ENCODE measurements at places on chromosomes 2 and 18.

DNA sequence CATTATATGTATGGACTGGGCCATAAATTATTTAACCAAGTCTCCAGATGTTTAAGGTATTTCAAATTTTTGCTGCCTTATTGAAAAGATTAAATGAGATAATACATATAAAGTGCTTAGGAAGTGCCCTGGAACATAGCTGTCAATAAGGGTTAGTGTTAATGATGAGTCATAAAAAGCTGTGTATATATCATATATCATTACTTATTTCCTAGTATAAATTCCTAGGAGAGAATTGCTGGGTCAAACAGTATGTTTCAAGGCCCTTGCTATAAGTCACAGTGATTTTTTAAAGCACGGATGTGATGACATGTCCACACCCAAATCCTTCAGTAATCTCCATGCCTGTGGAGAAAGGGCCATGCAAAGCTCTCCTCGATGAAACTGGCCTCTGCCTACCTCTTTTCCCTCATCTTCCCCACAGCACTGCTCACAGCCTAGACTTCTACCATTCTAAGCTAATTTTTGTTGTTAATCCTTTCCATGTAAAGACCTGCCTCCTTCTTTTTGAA, 8.5 kb downstream of the ZNF2 start:
- DNase-seq = no peak

DNA sequence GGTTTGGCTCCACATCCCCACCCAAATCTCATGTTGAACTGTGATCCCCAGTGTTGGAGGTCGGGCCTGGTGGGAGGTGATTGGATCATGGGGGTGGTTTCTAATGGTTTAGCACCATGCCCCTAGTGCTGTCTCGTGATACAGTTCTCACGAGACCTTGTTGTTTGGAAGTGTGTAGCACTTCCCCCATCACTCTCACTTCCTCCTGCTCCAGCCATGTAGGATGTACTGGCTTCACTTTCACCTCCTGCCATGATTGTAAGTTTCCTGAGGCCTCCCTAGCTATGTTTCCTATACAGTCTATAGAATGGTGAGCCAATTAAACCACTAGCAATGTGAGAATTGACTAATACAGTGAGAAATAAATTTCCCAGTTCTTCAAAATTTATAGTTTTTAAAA, 325.9 kb downstream of the FSIP2 start:
- no peak for DNase-seq

DNA sequence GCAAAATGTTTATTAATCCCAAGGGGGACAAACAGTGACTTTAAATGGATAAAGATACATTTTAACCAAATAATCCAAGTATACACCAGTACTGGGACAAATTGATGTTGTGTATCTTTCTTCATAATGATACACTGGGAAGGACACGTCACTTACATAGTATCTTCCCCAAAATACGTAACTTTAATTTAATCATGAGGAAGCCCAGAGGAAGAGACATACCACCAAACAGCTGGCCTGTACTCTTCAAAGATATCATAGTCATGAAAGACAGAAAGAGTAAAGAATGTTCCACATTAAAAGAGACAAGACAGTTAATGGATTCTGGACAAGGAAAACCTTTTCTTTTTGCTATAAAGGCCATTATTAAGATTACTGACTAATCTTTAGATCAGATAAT, 37.1 kb downstream of the AGFG1 start:
- no peak for DNase-seq

DNA sequence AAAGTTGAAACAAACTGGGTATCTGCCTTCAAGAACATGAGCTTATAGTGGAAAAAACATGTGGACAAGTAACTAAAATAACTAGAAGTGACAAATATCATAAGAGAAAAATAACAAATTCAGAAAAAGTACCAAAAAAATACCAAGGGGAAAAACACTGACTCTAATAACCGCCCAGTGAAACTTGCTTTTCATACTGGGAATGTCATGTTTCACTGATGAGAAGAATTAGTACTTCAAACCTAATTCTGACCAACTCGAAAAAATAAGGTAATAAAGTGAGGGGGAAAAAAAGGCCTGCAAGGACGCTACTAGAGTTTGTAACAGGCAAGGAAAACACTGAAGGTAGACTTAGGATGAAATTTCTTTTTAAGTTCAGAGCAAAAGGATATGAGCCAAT, 83.6 kb downstream of the RTTN start:
- DNase-seq = no peak

DNA sequence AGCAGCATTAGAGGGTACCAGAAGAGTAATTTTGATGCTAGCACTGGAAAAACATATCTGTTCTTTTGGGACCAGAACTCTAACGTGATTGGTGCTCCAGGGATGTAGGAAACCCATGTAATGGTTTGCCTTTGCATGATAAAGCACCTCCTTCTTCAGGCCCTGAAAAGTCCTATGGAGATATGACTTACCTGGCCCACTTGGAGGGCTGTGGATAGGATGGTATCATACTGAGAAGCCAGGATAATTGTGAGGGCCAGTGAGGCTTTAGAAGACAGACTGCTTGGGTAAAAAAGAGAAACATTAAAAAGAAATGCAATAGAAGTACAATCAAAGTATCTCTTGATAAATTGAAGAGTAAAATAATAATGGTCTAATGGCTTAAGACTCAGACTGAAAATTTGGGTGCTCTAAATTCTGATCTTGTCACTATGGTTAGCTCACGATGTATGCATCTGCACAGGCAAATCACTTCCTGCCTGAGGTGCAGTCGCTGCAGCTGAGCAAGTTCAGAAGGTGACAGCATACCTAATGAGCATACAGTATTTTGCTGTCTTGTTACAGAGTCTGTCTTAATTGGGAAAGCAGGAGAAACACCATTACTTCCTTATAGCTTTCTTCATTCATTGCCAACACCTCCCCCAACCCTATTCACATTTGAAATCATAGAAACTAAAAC, 371.5 kb downstream of the NUP35 start:
- DNase-seq = no peak

- no peak for DNase-seq
Measured at GRCh38 chr2:164260506-164260905, 360.8 kb downstream of the GRB14 start.

DNA sequence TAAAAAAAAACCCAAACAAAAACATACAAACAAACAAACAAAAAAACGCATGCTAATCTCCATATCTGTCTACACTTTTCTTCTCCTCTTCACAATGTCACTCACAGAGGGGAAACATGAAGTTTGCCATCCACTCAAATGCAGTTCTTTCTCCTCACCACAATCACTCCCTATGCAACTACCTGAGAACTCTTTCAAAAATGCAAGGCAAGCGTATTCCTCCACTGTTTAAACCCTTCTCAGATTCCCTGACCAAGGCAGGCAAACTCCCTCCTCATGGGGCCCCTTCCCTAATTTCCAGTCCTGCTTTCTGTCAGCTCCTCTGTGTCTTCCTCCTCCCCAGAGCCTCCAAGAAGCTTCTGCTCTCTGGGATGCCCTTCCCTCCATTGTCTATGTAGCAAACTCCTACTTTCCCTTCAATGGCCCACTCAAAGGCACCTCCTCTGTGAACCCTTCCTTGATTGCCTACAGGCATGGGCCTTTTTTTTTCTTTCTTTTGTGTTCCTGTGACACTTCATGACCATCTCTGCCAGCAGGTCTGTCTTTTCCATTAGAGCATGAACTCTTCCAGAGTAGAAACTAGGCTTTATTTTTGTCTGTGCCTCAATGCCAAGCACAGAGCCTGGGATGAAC, 143.8 kb upstream of the SLC1A4 start:
- no peak for DNase-seq

DNA sequence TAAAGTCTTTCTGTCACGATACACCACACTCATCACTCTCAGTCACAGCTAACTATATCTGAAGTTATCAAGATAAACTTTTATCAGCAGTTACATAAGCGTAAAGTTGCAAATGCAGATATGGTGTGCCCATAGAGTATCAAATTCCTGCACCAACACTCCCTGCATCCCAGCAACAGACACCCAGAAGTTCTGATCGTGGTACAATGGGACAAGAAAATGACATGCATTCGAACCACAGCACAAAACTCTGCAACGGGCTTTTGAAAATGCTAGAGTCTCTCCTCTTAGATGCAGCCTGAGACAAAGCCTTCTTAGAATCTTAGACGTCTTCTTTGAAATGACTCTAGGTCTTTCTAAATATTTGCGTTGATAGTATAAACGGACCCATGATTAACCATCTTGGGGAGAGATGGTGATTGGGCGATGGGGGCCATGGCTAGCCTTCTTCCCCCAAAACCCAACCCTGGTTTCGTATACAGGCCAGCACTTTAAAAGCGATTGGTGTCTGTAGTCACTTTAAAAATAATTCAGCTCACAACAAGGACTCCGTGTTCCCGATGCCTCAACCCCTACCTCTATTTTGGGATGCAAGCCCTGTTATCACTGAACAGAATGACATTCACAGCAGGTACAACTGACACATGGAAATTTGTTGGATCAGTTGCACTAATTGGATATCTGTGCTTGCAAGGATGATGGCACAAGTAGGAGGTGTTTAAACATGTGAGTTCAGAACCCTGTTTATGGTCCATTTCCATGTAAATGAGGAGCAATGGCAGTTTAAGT, 286.6 kb downstream of the MYT1L start:
- no peak for DNase-seq

DNA sequence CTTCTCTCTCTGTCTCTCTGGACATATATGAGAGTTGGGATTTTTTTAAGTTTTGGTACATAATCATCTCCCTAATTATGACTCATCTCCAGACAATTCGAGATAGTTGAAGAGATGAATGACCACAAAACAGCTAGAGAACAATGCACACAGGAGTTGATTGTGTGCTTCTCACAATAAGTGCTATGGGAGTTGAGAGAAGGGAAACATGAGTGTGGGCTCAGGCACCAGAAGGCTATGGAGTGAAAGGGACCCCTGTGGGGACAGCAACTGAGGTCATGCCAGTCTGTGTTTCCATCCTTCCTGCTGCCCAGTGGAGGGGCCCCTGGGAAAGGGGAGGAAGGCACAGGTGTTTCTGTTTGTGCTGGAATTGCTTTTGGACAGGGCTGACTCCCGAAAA, 6.5 kb upstream of the YWHAQ start:
- DNase-seq = no peak

- no peak for DNase-seq
Measured at GRCh38 chr2:63742580-63742976, 99.1 kb upstream of the UGP2 start.

GRCh38 chr2:42048299-42049220, 739 bp downstream of the PKDCC start:
- no peak for DNase-seq

DNA sequence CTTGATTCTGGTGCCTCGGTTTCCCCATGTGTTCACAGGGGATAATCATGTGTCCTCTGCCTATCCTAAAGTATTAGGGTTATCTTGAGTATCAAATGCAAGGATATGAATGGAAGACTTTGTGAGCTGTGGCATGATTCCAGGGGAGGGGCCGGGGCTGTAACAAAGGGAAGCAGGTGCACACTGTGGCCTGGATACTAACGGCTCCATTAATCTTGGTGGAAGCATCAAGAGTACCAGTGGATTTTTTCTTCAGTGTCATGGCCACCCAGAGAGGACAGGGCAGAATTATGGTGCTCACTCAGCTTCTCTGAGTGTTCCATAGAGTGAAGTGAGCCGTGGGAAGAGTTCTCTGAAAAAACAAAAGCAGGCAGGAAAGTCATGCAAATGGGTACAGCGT, 320.1 kb downstream of the ALK start:
- DNase-seq = no peak

- no peak for DNase-seq
Measured at GRCh38 chr2:26002632-26003310, 20.5 kb upstream of the KIF3C start.

GRCh38 chr2:159933727-159934049, 128.7 kb downstream of the PLA2R1 start:
- no peak for DNase-seq

- DNase-seq = peak; percentile 92
Measured at GRCh38 chr2:74529357-74530238, at the start of the genes AUP1 and HTRA2. TSS of gene AUP1 (minus strand) at chr2:74529706. CDS start at chr2:74529629, 77 bp downstream. TSS of gene HTRA2 (plus strand) at chr2:74529933. CDS start at chr2:74530007, 74 bp downstream.

DNA sequence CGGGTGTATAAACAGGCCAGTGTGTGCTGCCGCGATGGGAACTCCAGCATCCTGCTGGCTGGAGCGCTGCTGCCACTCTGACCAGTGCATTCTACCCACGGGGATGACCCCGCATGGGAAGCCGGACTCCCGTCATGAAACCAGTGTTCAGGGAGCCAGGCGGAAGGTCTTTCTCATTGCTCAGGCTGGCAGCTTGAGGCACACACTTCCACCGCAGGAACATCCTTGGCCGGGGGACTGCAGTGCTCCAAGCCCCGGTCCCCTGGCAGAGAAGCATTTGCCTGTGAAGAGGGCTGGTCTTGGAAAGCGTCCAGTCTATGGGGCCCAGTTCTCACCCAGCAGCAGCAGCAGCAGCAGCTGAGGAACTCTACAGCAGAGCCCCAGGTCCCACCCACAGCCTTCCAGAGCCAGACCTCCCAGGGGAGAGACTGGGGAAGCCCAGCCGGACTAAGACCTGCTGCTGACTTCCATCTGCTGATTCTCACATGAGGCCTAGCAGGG, 235.9 kb downstream of the KLHL29 start:
- DNase-seq = no peak

- no peak for DNase-seq
Measured at GRCh38 chr2:58976375-58977071, 735.4 kb upstream of the FANCL start.

GRCh38 chr2:159034713-159035112, 66.3 kb downstream of the TANC1 start:
- DNase-seq = no peak

DNA sequence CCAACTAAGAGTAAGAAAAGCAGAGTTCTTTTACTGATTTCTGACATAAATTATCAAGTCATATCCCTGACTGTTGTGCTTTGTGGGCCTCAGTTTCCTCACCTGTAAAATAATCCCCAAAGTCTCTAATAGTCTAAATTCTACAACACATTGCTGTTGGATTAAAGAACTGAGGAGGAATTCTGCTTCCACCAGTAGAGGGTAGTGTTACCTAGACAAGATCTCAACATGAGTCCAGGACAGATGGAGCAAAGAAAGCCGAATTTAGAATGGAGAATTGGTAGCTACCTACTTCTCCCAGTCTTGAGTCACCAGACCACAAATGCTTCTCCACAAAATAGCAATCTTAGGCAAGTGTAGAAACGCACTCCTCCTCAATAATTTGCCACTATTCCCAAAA, 462.5 kb upstream of the FSHR start:
- DNase-seq = no peak

DNA sequence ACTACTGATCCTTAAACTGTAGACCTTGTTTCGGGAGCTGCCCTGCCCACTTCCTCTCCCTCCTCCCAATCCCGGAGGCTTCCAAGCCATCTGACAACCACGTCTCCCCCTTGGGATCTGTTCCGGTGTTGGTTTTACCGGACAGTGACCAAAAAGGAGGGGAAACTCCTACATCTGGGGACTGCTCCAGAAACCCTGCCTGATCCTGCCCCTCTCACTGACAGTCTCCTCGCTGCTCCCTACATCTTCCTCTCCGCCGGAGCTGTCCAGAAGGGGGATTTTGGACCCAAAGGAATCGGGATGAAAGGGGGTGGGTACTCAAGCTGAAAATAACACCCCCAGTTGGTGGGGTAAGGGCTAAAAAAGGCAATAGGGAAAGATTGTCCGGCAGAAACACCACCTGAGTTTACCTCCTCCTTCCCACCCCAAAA, 1.5 kb downstream of the INO80D start:
- no peak for DNase-seq

- no peak for DNase-seq
Measured at GRCh38 chr2:152189622-152190495, 14.3 kb upstream of the STAM2 start.
